ENCODE measurements at places on chromosomes 2 and 18. TPM values are rescaled to one million over a fixed set of nuclear protein-coding genes. Genes with fewer than 3 reads are reported as not detected.

GRCh38 chr2:226658555-226658954, 141.1 kb downstream of the IRS1 start:
- H3K27me3 ChIP-seq = no peaks in the 10 kb centered on the region
- H3K4me1 ChIP-seq = peaks cover 9% of the 10 kb centered on the region

DNA sequence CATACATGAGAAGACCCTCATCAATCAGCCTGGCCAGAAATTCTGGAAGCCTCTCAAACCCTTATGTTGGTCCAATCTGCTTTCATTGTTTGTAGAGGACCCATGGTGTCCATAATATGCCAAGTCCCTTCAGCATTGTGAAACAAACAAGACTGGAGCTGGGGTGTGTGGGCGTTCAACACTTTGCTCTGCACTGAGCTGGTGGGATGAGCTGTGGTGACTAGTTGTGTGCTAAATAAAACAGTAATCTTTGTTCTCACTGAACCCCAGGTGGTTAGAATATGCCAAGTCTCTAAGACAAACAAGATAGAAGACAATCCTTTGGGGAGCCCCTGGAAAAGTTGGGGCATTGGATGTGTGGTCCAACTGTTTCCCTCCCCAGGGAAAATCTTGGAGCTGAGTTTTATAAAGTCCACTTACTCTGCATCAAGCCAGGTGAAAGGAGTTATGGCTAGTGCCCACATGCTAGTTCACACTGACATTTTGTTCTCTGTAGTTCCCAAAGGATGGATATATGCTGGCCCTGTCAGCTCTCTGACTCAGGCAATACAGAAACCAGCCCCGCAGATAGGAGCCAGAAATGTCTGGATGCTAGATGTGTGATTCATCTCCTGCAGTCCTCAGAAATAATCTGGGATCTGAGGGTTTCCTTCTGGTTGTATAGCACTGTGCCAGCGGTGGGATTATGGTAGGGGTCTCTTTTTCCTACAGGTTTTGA, 260.2 kb downstream of the TMX3 start:
- no peak for DNase-seq
- no peaks in the 10 kb centered on the region for H3K36me3 ChIP-seq
- H3K4me1 ChIP-seq = no peaks in the 10 kb centered on the region
- no peaks in the 10 kb centered on the region for H3K27me3 ChIP-seq
- H3K27ac ChIP-seq = no peak overlapping the region

- H3K36me3 ChIP-seq = no peaks in the 10 kb centered on the region
- no peaks in the 10 kb centered on the region for H3K27me3 ChIP-seq
- DNase-seq = no peak
- H3K4me1 ChIP-seq = no peaks in the 10 kb centered on the region
- no peak overlapping the region for H3K27ac ChIP-seq
Observed at GRCh38 chr2:7508296-7508943, 591.2 kb downstream of the RNF144A start.

DNA sequence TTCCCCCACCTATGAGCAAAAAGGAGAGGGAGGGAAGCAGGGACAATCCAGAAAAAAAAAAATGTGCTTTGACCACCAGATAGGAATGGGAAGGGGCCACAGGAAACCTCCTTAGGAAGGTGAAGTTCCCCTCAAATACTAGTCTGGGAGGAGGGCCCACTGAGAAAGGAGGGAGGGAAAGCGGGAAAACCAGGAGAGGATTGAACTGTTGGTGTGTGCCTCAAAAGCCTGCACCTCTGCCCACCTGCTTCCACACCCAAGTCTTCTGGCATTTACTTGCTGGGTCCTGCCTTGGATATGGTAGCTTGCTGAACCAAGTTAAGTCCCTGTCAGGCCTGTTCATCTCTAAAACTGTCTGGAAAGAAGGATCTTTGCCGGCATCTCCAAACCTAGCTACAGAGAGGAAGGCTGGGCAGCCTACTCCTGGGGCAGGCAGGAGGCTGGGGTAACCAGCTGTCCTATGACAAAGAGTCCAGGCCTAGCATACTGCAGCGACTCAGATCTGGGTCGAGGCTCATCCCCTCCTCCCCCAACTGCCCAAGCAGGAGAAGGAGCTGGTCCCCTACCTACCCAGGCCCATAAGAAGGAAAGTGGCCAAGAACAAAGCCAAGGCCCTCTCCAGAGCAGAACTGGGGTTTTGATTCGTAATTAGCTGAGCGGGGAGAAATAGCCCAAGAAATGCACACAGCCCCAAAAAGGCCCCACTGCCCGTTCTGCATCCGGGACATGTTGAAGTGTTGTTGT, 3.0 kb downstream of the EN1 start:
- H3K4me1 ChIP-seq = peaks cover 48% of the 10 kb centered on the region
- H3K36me3 ChIP-seq = no peaks in the 10 kb centered on the region
- H3K4me3 ChIP-seq = no peak overlapping the region
- peaks cover 81% of the 10 kb centered on the region for H3K27me3 ChIP-seq
- H3K27ac ChIP-seq = no peak overlapping the region
- DNase-seq = no peak

The SALL3 gene
- total RNA-seq = not detected

The FN1 gene
- 312 TPM for total RNA-seq

The LPIN2 gene
- 55.0 TPM for total RNA-seq
